Temporal lobe (tissue), 4 donors: ENCODE measurements at places on chromosomes 11 and 22. TPM values are rescaled to one million over a fixed set of nuclear protein-coding genes. Genes with fewer than 3 reads are reported as not detected.

The AQP11 gene
- 4.7 TPM for total RNA-seq

The GP1BB gene
- total RNA-seq: 24.8 TPM

The C11orf91 gene
- not detected for total RNA-seq

The KRTAP5-10 gene
- total RNA-seq: not detected

The ANO9 gene
- not detected for total RNA-seq

The HOATZ gene
- total RNA-seq: 0.98 TPM
